D341Med (cell line): ENCODE measurements at places on chromosomes 6 and 20.
A peak's percentile ranks its signal among the peaks of the same experiment; 100 is the strongest.

DNA sequence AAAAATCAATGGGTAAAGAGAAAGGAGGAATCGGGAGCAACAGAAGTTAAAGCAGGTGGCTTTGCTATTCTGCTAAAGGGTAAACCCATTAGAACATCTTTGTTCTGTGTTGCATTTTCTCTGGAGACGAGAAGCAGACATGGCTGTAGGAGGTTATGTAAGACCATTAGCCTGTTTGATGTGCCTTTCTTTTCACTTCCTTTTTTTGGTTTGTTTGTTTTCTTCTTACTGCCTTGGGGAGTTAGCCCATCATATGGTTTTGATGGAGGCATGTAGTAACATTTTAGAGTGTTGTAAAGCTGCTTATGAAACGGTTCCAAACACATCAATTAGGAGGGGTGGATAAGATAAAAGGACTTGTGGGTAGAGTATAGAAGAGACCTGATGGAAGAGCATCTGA is 131.0 kb downstream of the DOK5 start:
- DNase-seq, result no peak

GRCh38 chr20:49508435-49509199 is 26.1 kb upstream of the KCNB1 start:
- DNase-seq, result peak; percentile 74

- no peak for DNase-seq
Observed at GRCh38 chr6:112752305-112752704, 405.2 kb downstream of the RFPL4B start.

DNA sequence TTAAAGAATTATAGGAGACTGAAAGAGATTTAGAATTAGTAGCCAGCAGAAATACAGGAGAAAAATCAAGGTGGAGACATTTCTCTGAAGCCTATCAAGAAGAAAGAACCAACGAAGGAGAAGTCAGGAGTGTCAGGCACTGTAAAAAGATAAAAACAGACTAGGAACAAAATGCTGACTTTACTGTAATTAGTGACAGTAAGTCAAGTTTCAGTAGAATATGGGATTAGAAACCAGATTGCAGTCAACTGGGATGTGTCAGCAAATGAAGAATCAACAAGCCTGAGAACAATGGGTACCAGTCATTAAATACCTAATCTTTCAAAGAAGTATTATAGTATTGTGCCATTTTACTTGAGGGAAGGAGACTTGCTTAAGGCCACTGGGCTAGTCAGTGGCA is 21.6 kb downstream of the CALHM6 start:
- no peak for DNase-seq

DNA sequence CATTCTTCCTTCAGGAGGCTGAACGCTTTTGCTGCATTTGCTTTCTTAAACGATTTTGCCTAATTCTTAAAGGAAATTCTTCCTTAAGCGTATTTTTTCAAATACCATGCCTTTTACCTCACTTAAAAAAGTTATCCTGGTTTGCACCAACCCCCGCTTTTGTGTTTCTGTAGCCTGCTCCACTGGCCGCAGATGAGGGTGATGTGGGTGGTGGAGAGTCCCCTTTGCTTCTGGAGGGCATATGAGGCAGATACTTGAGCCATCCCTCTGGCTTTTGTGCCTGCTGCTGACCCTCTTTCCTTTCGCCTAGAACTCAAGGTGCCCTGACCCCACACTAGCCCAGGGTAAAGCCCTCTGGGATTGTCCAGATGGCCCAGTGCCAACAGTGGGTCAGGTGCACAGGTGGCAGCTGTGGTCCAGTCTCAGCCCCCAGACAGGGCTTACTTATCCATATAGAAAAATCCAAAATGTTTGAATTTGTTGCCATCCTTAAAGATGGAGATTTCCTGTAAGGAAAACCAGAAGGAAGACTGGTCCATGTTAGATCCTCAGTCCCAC is 43.9 kb downstream of the SPATA2 start:
- no peak for DNase-seq

GRCh38 chr6:28943557-28944411 is 20.0 kb upstream of the TRIM27 start:
- DNase-seq, result peak; percentile 78

- DNase-seq, result no peak
Observed at GRCh38 chr20:53834062-53834442, 236.3 kb downstream of the BCAS1 start.

DNA sequence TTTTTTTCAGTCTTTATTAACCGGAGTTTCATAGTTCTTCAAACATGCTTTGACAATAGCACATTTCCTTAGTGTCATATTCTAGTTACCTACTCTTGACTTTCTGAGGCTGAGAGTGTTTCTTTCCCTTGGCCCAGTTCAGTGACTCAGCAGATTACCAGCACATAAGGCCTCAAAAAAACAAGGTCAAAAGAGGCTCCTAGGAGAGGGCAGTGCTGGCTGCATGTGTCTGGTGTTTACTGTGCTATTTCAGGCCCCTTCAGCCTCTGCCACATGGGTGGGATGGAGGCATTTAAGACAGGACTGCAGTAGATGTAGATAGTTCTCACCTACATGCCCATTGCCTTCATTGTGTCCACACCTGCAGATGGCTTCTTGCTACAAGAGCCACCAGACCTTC is 198.2 kb upstream of the SSTR4 start:
- no peak for DNase-seq

DNA sequence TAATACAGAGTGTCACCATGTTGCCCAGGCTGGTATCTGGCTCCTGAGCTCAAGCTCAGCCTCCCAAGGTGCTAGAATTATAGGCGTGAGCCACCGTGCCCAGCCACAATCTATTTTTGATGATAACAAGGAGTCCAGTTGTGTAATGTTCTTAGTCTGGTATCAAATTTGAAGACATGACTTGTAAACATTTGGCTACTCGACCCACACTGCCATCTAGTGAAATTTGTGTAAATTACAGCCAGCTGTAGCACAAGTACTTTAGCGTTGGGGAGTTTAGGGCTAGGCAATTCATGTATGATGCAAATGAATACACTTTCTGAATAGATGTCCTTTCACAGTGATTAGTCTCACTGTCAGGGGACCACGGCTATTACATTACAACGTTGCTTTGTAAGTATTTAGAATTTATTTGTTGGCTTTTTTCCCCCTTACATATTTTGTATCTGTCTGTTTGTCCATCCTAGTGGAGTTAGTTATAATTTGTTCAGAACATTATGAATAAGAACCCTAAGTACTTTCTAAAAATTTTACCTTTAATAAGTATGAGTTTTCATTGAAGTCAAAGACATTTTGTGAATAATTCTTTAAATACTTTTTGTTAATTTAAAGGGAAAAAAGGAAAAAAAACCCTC is 139.7 kb downstream of the PRDM13 start:
- DNase-seq, result peak; percentile 63

DNA sequence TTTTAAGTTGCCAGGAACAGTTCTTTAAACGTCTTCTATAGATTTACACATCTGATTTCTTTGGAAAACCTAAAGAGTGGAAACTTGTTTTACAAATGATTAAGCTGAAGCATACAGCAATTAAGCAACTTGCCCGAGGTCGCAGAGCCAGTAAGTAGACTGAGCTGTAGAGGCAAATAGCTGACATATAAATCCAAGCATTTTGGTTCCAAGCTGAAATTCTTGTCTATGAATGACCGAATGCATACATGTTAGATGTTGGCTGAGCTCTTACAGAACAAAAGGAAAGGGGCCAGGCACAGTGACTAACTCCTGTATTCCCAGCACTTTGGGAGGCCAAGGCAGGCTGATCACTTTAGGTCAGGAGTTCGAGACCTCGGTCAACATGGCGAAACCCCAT is 101.8 kb upstream of the SGK1 start:
- DNase-seq, result no peak

DNA sequence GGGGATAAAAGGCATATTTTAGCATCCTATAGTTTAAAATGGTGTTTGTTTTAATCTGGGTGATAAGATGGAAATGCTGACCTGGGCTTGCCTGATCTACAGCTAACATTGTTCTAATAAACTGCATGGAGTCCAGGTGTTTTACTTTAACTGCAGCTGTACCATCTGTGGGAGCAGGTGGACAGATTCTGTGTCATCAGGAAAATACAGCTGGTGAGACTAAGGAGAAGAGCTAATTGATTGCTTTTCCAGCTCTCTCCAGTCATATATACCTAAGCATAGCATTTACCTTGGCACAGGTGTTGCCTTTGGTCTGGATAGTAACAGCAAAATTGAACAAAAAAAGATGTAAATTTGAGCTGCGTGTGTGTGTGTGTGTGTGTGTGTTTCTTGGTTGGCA is 31.6 kb downstream of the CBFA2T2 start:
- DNase-seq, result no peak

- DNase-seq, result no peak
Observed at GRCh38 chr20:19301843-19302242, 89.4 kb downstream of the SLC24A3 start.

DNA sequence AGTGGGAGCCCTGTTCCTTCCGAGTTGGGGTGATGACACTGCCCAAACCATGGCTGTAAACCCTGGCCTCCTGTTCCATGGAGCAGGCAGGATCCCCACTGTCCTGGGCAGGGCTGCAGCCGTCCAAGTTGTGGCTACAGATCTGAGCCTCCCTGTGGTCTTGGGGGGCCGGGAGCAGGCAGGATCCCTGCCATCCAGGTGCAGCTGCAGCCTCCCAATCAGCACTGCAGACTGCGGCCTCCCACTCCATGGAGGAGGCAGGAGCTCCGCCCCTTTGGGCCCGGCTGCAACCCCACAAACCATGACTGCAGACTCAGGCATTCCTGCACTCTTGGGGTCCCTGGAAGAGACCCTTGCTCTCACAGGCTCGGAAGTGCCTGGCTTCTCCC is 872.1 kb upstream of the GJE1 start:
- DNase-seq, result no peak

- DNase-seq, result no peak
Observed at GRCh38 chr6:17656092-17656491, 50.6 kb downstream of the NUP153 start.

DNA sequence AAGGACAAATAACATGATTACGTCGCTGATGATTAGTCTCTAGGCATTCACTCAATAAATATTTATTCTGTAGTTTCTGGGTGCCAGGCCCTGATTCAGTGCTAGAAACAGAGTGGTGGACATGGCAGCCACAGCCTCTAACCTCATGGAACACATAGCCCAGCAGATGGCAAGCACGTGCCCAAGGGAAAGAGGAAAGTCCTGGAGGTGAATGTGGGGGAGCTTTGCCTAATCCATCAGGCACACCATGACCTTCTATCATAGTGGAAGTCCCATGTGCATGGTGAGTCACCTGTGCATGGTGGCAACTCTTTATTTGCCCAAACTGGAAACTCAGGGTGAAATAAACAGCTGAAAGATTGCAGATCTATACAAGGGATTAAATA is 143.0 kb upstream of the TNFAIP3 start:
- no peak for DNase-seq

GRCh38 chr6:158763434-158764182 is 55.6 kb downstream of the EZR start:
- no peak for DNase-seq

DNA sequence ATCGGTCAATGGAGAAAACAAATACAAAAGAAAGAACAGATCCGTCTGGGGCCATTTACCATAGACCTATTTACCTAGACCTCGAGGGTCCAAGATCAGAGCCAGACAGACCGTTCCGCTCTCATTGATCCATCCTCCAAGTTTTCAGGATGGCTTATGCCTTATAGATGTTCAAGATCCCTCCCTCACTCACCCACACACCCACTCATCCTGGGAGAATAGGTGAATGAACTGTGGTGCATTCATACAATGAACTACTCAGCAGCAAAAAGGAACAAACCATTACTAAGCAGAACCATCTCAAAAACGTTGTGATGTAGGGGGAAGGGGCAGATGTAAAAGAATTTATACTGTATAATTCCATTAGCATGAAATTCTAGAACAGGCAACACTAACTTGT is 125.1 kb upstream of the RREB1 start:
- DNase-seq, result no peak

DNA sequence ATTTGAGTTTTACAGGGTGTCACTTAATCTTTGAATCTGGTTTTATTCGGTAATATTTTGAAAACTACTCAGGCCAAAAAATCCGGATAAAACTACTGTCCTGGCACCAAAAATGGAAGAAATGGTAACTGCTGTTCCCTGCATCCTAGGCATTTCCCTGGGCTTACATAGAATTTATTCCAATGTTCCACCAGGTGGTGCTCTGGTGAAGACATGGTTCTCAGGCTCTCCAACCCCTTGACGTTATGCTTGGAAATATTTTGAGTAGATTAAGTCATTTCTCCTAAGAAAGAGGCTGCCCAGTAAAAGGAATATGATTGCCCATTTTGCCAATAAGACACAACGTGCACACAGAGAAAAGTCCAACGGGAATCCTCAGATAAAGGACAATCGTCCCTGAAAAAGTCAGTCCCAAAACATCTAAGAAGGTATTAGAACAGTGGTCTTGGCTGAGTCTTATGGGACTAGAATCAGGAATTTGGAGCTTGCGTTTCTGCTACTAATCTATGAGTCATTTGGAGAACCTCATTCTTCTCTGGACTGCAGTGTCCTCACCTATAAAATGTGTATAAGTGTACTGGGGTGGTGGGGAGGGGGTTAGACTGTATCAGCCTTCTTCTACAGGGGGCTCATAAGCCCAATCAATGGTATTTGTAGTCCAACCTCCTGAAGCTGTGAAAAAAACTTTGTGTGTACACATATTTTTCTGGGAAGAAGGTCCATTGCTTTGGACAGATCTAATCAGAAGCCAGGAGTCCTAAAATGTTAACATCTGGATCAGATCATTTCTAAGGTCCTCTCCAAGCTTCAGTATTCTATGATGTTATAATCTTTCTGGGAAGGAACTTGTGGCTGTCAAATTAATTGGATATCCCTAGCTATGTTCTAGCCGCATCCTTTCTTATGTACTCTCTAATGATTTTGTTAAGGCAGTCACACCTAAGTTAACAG is 131.0 kb upstream of the BMP2 start:
- peak; percentile 57 for DNase-seq

DNA sequence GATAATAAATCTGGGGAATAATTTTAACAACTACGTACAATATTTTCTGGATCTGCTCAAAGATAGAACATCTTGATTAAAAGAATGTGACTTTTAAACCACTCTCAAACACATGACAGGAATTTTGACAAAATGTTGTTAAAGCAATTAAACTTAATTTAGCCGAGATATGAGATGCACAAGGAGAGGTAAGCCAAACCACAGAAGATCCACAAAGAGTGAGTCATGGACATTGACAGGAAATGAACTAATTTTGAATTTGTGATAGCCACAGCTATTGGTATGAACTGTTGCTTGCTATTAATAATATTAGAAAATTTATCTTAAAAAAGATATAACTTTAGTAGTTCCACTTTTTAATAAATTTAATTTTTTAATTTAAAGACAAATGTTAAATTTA is 27.8 kb upstream of the VGLL2 start:
- DNase-seq, result no peak

DNA sequence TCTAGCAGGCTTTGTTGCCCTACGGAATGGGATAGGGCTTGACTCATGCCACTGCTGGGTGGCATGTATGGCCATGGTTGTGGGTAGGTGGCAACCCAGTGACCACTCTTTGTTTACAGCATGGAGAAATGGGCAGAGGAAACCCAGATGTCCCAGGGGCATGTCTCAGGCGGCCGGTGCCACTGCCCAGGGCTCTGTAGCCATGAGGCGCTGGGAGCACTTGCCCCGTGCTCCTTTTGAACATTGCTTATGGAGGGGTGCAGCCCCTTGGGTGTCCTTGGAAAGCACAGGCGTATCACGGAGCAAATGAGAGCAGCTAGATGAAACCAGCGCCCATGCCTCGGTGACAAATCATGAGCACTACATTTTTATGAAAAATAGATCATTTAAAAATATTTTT is 212.5 kb upstream of the ECI2 start:
- peak; percentile 16 for DNase-seq

- no peak for DNase-seq
Observed at GRCh38 chr6:165880686-165881085, 217.6 kb upstream of the PDE10A start.

GRCh38 chr6:119446609-119447008 is 97.0 kb upstream of the MAN1A1 start:
- no peak for DNase-seq

GRCh38 chr6:88548891-88549505 is 382.9 kb upstream of the CNR1 start:
- DNase-seq, result no peak
